Activated CD8-positive, alpha-beta memory T cell treated with anti-CD3 and anti-CD28 coated beads, Interleukin-2, amount 10 ng/mL, durations not matched to agents 7 days and 5 days (primary cell): ENCODE measurements at places on chromosomes 6 and 20.

DNA sequence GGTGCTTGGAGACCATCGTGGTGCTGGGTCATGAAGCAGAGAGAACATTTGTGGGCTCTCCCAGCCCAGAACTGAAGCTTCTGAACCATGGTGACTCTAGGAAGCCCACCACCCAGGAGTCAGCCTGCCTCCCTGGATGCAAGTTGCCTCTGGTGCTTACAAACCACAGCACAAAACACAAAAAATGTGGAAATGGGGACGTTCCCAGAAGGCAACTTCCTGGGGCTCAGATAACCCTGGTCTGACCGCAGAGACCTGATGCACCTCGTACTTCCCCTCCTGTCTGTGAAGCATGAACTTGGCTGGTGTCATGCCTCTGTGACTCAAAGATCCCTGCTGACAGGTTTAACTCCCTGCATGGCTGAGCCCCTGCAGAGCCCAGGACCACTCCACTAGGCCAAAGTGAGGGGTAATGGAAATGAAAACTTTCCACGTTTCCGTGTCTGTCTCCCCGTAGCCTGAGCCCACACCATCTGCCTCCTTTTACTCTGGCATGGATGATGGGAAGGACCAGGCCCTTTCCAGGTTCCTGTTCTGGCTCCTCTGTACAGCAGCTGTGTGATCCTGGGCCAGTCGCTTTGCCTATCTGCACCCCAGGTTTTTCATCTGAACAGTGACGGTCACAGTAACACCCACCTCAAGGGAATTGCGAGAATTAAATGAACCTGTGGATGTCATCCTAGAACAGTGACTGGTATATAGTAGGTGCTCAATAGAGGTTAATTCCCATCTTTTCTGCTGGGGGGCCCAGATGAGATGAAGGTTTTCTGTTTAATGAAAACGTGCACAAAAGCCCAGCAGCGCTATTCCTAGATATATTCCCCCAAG lies 57.7 kb downstream of the PPP1R16B start:
- DNase-seq, result peak; percentile 82

- peak; percentile 28 for DNase-seq
Observed at GRCh38 chr6:168157272-168158212, 78.5 kb upstream of the FRMD1 start.

DNA sequence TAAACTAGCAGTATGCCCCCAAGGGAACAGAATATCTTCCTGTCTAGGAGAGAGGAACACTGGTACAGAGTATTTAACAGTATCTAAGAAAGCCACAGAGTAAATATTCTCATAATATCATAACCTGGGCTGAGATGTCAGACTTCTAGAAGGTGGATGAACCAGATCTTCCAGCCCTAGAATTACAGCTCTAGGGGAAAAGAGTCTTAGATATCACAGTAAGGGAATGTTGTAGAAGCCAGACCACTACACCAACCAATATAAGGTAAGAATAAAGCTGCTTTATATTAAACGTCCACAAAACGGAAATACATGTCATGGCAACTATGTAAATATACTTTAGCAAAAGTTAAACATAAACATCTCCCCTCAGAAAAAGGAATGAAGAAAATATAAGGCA lies 12.4 kb downstream of the SERINC1 start:
- DNase-seq, result no peak

DNA sequence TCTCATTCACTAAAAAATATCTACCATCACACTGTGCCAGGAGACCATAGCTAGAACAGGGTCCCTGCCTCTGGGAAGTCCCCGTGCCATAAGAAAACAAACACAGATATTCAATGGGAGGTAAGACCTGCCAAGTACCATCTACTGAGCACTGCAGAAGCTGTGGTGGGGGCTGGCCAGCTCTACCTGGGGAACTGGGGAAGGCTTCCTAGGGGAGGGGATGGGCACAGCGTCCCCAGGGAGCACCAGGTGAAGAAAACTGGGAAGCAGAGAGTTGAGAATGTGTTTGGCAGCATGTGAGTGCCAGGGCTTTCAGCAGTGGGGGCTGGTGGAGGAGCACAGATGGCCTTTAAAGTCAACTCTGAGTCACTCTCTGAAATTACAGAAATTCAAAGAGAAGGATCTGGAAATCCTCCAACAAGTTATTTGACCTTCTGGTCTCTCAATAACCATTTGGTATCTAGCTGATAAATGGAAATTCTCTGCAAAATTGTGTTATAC lies 85.2 kb downstream of the SHLD1 start:
- DNase-seq, result no peak

DNA sequence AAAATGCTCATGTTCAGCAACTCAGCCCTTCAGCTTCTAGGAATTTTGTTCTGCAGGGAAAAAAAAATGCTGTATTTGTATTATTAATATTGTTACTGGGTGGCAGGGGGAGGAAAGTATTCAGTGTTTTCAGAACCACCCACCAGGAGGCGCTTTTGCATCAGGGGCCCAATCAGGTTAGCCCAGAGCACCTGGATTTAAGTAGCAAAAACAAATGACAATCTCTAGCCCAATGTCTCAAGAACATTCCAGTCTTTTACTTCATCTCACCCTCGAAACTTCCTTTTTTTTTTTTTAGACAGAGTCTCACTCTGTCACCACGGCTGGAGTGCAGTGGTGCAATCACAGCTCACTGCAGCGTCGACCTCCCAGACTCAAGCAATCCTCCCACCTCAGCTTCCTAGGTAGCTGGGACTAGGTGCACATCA lies 635 bp upstream of the C20orf203 start:
- peak; percentile 82 for DNase-seq

- DNase-seq, result no peak
Observed at GRCh38 chr6:150745896-150746295, 119.6 kb upstream of the MTHFD1L start.

DNA sequence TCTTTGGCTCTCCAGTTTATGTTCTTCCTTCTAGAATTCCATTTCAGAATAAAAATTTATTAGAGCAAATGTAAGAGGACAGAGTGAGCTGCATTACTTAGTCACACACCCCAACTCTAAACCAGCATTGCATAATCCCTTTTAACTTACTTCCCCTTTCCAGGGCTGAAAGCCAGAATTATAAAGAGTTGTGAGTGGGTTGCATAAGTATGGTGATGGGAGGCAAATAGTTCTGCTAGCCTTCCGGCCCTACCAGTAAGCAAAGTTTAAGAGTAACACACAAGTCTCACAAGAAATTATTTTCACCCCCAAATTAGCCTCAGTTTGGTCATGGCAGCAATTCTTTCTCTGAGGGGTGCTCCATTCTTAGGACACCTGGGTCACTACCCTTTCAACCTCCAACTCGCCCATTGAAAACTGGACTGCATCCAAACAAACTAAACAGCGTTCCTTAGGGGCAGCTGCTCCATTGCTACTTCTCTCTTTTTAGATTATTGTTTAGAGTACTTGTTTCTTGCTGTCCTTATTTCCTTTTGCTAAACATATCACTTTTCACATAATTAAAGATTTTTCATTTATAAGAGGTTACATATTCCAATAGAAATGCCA lies 1.6 kb downstream of the KIAA0408 start:
- no peak for DNase-seq

GRCh38 chr6:160992061-160992979 lies 751 bp downstream of the MAP3K4 start:
- peak; percentile 73 for DNase-seq

DNA sequence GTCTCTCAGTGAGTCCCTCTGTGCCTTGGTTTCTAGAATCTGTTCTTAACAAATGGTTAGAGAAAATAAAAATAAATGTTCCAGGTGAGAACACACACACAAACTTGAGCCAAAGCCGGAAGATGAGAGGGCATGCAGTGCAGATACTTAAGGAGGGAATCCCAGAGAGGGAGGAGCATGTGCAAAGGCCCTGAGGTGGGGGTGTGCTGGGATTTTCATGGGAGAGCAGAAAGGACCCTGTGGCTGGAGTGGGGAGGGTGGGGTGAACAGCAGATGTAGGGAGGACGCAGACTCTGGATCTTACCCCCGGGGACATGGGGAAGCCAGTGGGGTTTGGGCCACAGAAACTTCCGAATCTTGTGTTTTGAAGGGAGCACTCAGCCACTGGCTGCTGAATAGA lies 17.5 kb downstream of the TFAP2C start:
- DNase-seq, result no peak

DNA sequence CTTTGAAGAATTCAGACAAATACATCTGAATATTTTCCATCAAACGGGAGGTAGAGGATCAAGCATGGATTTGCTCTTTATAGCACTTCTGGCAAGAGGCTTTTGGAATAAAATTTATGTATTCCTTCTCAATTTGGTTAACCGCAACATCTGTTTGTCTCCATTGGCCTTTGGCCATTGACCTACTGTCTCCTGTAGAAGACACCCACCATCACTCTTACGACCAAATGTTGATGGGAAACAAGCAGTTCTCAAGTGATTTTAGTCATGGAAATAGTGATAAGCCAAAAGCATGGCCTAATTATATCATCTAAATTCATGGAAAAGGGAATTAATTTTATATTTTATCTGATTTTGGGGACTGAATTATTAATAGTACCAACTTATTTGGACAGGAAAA lies 591.9 kb downstream of the CD109 start:
- DNase-seq, result no peak

- no peak for DNase-seq
Observed at GRCh38 chr6:52994031-52994838, 849 bp downstream of the GSTA4 start.

DNA sequence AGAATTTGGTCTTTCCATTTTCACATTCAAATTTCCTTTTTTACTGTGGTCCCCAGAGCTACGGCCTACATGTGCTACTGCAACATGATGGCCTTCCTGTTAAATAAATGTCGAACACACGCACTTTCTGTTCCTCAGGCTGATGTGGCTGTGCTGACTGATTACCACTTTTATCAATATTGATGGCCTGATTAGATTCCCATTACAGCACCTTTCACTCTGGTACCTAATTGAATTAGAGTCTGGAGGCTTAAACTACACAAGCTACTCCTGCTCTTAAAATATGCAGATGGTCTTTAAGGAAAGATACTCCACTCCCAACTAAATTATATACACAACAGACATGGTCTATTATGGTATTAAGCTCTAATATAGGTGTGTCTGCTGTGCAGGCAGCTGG lies 301.6 kb downstream of the FRK start:
- DNase-seq, result no peak

- DNase-seq, result no peak
Observed at GRCh38 chr20:47427746-47428145, 71.2 kb upstream of the ZMYND8 start.

DNA sequence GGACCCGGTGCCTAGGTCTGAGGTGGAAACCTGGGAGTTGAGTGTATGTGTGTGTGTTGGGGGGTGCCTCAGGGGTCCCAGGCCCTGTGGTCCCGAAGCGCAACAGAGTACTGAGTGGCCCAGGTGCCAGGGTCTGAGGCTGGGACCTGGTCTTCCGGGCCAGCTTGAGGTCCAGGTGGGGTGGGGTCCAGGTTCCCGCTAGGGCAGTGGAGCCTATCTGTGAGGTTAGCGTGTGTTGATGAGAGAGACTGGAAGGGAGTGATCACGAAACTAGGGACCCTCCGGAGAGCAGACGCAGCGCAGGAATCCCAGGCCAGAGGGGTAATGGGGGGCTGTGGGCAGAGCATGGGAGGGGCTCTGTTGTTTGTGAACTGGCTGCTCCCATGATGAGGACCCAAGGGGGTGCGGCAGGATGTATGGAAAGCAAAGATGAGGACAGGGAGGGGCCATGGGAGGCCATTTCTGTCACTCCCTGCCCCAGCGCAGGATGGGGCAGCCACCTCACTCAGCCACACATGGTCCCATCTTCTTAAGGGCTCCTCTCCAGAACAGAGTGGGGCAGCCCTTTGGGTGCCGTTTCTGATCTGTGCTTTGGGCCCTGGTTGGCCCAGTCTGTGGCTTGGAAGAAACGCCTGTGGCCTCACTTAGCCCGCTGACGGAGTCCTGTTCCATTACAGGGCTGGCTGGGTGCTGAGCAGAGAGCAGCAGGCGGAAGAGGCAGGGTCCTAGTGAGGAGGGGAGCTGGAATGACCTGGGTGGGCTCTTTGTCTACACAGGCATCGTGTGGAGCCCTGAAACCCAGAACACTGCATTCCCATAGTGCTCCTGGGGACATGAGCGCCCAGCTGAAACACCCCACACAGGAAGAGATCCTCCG lies 872 bp downstream of the HSPA12B start:
- DNase-seq, result no peak

DNA sequence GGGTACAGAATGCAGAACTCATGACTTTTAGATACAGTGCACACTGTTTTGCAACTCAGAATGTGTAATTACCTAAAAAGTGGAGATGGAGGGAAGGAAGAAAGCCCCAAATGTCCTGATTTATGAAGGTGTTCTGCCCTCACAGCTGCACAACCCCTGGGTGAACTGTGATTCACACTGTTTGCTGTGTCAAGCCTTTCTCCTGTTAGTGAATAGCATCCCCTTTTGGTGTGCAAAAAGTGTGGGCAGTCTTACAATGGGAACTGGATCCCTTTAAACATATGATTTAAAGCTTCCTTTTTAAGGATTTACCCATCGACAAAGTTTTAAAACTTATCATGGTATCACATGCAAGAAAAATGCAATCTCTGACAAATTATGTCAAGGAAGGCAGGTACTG lies 633.4 kb upstream of the EPHA7 start:
- no peak for DNase-seq

DNA sequence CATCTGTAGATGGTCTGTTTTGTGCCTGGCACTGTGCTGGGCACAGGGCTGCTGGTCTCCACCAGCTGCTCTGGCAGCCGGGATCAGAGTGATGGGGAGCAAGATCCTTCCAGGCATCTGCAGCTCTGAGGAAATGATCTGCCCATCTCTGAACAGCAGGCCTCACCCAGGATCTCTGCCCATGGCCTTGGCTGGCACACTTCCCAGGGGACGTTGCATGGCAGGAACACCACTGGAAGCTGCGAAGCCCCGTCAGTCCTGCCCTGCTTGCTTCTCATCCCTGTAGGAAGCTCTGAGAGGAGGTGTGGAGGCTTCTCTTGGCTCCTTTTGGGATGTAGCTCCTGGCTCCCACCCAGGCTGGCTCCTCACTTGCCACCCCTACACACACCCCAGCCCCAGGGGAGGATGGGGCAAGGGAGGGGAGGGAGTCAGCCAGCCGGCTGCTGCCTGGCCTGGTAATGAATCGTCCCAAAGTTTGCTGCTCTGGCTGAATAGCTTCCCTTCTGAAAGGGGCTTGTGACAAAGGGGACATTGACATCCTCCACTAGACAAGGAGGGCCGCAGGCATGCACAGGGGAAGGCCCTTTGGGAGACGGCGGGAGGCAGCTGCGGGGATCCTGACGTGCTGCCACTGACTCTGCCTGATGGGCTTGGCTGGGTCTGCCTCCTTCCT lies 108.9 kb downstream of the VEGFA start:
- no peak for DNase-seq
